Activated naive CD4-positive, alpha-beta T cell treated with anti-CD3 and anti-CD28 coated beads for 36 hours (primary cell): ENCODE measurements at places on chromosomes 12 and 14.

DNA sequence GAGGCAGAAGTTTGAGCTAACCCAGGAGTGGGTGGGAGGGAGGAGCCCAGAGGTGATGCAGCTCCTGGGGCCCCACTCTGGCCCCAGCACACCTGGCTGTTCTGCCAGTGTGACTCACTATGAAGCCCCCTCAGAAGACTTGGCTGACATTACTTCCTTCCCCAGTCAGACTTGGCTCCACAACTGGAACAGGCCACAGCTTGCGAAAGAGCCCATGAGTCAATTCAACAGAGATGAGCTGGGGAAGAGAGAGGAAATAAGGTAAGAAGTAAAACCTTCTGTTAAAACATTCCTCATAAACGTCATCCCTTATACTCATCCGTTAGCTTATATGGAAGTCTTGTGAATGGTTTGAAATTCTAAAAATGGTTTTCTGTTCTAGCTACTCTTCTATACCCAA, 245.9 kb downstream of the ADAMTS20 start:
- DNase-seq, result no peak

DNA sequence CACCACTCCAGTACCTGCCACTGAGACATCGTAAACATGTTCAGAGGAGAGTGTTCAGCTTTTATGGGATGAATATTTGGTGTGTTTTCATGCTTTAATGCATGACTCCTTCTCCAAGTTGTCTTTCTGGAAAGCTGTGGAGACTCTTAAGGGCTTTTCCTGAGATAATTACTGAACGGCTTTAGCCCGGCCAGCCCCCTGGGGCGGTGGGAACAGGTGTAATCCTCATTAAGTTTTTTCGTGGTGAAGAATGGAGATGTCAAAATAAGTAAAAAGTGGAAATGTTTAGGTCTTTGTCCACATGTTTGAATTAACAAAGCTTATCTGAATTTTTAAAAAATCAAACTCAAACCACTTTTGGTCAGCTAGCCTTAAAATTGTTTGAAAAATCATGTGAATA, 1.5 kb downstream of the SYNE2 start:
- no peak for DNase-seq

- DNase-seq, result no peak
Measured at GRCh38 chr12:109092497-109093021, 713 bp downstream of the ALKBH2 start.

GRCh38 chr14:104262515-104263514, 124.4 kb downstream of the KIF26A start:
- DNase-seq, result no peak

- DNase-seq, result peak; percentile 34
Measured at GRCh38 chr12:101455685-101456084, 19.5 kb upstream of the SPIC start.

GRCh38 chr12:92064422-92064821, 81.2 kb downstream of the BTG1 start:
- no peak for DNase-seq

- DNase-seq, result no peak
Measured at GRCh38 chr12:65462484-65462883, 184.0 kb downstream of the MSRB3 start.

- DNase-seq, result no peak
Measured at GRCh38 chr12:32533971-32534590, 134.7 kb downstream of the FGD4 start.

DNA sequence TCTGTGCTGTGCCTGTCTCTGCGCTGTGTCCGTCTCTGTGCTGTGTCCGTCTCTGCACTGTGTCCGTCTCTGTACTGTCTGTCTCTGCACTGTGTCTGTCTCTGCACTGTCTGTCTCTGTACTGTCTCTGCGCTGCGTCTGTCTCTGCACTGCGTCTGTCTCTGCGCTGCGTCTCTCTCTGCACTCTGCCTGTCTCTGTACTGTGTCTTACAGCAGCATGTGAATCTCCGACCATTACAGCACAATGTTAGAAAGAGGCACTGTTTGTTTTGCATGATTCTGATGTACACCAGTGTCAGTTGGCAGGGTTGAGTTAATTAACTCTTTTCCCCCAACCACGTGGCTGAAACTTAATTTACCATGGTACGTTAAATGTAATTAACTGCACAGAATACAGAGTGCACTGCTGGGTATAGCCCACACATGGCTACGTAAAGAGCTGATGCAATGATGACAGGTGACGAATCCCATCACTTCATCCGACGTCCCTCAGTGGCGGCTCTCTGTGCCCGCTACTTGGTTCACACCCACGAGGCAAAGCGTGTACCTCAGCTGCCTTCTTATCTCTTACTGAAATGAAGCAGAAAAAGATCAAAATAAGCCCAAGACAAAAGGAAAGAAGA, 127.7 kb upstream of the SFSWAP start:
- DNase-seq, result no peak

DNA sequence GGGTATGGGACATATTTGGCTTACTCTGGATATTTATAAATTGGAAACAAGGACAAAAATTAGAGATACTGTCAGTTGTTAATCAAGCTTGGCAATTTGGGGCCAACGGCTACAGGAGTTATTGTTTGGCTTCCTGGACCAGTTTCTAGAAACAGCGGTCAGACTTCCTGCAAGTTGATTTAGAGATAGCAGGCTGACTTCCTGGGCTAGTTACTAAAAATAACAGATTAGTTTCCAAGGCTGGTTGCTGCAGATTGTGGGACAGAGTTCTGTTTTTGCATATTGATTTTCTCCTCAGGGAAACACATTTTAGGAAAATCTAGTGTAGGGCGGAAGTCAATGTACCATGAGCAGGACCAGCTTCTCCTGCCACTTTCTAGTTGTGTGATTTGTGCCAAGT, 144.0 kb upstream of the TMPO start:
- DNase-seq, result no peak

GRCh38 chr12:117261247-117261646, 71.0 kb upstream of the FBXO21 start:
- DNase-seq, result no peak

DNA sequence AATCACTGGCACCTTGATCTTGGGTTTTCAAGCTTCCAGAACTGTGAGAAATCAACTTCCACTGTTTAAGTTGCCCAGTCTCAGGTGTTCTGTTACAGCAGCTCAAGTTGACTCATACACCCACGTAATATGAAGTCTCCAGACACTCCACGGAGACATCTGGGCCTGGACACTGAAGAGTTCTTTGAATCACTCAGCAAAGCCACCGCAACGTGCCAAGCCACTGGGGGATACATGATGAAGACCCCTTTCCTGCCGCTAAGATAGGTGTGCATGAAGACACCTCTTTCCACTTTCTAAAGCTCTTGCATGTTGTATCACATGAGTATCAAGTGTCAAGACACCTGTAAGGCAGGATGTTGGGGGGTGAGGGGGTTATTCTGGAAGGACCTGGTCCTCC, 311.7 kb upstream of the RTL1 start:
- no peak for DNase-seq

DNA sequence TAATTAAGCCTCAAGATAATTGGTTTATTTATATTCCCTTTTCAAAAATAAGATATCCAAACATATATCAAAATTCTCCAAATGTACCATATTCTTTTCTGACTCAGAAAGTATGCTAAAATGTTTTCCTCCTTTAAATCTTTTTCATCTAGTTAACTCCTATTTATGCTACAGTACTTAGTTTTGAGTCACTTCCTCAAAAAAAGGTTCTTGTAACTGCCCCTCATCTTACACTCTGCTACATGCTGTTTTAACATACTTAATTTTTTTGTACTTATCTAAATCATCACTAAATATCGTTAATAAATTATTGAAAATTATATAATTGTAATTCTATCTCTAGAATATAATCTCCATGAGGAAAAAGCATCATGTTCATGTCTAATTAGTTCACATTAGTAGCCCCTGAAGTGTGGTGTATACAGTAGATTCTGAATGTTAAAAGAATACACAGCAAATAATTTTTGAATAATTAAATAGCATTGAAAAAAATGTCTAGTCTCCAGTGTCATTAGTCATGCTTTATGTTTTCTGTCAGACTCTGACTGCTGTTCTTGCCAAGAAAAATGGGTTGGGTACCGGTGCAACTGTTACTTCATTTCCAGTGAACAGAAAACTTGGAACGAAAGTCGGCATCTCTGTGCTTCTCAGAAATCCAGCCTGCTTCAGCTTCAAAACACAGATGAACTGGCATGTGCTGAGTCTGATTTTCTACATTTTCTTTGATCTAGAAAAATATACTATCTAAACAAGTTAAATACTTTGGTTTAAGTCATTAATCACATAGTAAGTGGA, 3.5 kb downstream of the KLRD1 start:
- no peak for DNase-seq

DNA sequence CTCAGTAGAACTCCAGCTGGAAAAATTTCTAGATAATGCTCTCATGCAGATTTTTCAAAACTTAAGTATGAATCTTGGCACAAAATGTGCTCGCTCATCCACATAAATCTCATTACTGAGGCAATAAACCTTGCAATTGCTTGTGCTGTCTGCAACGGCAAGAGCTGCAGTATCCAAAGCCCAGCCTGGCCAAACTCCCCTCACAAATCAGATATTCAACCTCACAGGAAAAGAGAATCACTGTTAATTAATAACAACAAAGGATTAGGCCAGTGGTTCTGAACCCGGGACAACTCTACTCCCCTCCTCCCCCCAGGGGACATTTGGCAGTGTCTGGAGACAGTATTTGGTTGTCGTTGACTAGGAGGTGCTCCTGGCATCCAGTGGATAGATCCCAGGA, 19.2 kb upstream of the CORO1C start:
- DNase-seq, result no peak

GRCh38 chr12:69834576-69834975, 9.5 kb downstream of the MYRFL start:
- no peak for DNase-seq

GRCh38 chr14:63902375-63902976, 49.7 kb downstream of the SYNE2 start:
- DNase-seq, result no peak

- no peak for DNase-seq
Measured at GRCh38 chr12:71270057-71270456, 112.3 kb upstream of the TSPAN8 start.

GRCh38 chr14:92927349-92928257, 4.7 kb downstream of the CHGA start:
- DNase-seq, result no peak

GRCh38 chr12:52027085-52027843, 20.5 kb downstream of the TAMALIN start:
- DNase-seq, result no peak

GRCh38 chr12:102107970-102108369, 11.9 kb downstream of the NUP37 start:
- DNase-seq, result no peak

- DNase-seq, result peak; percentile 95
Measured at GRCh38 chr12:112381883-112382796, at the start of gene HECTD4. Gene HECTD4, minus strand, starts transcription at chr12:112382431. Its CDS starts 303 bp downstream, at chr12:112382128.

- DNase-seq, result no peak
Measured at GRCh38 chr12:103969391-103969790, 3.7 kb downstream of the TDG start.

DNA sequence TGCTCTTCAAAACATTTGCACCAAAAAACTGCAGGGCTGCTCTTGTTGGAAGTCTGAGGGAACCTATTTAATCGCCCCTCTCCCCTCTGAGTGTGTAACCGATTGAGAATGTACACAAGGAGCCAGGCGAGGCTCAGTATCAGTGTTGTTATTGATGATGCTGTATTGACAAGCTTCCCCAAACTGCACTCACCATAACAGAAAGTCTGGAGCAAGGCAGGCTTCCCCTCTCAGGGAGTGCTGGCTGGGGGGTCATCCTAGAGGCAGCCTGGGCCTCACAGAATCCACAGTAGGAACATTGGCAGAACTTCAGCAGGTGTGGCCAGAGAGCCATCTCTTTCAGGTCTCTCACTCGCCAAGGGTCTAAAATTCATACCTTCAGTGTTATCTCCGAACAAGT, 58.1 kb upstream of the TUNAR start:
- no peak for DNase-seq

- no peak for DNase-seq
Measured at GRCh38 chr14:61145034-61145902, 135.9 kb downstream of the TMEM30B start.

- no peak for DNase-seq
Measured at GRCh38 chr12:15192720-15193119, 28.5 kb downstream of the RERG start.

DNA sequence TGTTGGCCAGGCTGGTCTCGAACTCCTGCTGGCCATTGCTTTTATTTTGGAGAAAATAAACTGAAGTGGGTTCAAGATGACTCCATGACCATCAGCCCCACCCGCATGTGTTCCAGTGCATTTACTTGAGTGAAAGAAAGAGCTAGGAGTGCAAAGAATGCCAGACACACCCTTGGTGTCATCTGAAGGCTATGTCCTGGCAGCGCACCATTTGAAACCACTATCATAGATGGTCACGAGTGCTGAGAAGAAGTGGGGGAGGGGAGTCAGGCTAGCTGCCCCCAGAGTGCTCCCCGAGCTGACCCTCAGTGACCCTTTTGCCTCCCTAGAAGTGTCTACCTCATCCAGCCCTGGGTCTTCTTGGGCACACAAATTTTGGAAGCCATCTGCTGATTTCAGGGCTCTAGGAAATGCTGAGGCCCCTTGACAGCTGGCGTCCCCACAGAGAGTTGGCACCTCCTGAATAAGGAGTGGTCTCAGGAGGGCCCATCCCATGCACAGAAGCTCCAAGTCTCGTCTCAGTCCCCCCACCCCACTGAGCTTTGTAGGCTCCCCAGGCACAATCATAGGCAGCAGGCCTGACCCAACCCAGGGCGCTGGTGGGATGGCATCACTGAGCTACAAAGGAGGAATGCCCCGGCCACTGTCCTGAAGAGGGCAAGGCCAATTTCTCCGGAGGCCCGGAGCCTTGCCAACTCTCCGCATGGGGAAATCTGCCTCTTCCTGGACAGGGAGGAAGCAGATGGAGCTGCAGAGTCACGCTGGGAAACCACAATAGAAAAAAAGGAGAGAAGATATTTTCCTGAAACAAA, 28.0 kb downstream of the PXN start:
- no peak for DNase-seq

DNA sequence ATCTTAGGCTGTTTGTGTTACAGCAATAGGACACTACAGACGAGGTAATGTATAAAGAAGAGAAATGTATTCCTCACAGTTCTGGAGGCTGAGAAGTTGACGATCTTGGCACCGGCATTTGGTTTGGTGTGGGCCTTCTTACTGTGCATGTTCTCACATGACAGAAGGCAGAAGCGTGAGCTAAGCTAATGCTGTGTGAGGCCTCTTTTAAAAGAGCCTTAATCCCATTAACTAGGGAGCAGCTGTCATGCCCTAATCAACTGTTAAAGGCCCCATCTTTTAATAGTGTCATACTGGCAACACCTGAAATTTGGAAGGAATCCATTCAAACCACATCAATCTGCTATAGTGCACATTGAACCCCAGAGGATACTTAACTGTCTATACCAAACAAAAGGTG, 992.9 kb downstream of the GALC start:
- no peak for DNase-seq
